ENCODE measurements at places on chromosomes 2 and 18.

DNA sequence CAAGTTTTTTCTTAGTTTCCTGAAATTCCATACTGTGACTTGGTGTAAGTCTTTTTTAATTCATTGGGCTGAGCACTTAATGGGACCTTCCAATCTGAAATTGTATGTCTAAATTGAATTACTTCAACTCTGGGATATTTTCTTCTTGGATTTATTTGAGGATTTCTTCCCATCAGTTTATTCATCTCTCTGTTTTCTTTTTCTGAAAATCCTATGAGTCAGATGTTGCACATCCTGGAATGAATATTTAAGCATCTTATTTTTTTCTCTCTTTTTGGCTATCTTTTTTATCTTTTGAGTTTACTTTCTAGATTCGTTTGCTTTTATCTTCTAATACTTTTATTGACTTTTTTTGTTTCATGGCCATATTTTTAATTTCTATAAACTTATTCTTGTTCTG is 55.4 kb upstream of the ACYP2 start:
- no peak for DNase-seq

GRCh38 chr2:102806250-102806837 is 44.5 kb downstream of the TMEM182 start:
- no peak for DNase-seq

- no peak for DNase-seq
Observed at GRCh38 chr18:39913672-39914366, 2041.2 kb upstream of the PIK3C3 start.

DNA sequence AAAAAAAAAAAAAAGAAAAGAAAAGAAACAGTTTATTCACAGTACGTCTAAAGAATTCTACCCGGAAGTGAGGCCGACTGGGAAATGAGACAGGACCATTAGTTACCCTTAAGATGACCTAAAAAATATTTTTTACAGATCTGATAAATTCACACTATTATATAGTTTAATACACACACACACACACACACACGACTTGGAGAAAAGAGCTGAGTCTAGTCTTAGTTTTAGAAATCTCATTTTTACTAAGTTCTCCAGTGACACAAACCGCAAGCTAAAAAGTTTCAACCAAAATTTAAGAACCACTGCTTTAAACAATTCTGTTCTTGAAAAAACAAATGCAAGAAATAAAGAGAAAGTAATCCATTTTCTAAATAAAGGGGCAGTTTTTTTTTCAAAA is 27.1 kb downstream of the ST3GAL5 start:
- no peak for DNase-seq

GRCh38 chr18:29147944-29148343 is 971.0 kb upstream of the CDH2 start:
- DNase-seq: no peak

GRCh38 chr18:40531051-40531450 is 1424.0 kb upstream of the PIK3C3 start:
- DNase-seq: no peak

- DNase-seq: no peak
Observed at GRCh38 chr2:7841751-7842150, 840.1 kb upstream of the ID2 start.

DNA sequence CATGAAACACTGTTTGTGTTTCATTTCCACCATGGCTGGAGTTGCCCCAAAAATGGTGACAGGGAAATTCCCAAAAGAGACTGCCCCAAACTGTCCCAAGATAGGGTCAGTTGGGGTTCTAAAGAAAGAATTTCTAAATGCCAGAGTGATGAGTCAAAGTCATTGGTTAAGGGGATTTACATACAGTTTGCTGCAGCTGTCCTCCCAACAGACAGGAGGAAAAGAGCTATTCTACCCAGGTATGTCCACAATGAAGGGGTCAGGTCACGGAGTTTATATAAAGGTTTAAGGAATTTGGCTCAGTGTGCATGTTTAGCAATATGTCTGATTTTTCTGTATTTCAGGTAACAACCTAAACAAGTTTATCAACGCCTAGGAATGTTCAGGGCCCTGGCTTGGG is 344.1 kb downstream of the TDRD15 start:
- DNase-seq: no peak

DNA sequence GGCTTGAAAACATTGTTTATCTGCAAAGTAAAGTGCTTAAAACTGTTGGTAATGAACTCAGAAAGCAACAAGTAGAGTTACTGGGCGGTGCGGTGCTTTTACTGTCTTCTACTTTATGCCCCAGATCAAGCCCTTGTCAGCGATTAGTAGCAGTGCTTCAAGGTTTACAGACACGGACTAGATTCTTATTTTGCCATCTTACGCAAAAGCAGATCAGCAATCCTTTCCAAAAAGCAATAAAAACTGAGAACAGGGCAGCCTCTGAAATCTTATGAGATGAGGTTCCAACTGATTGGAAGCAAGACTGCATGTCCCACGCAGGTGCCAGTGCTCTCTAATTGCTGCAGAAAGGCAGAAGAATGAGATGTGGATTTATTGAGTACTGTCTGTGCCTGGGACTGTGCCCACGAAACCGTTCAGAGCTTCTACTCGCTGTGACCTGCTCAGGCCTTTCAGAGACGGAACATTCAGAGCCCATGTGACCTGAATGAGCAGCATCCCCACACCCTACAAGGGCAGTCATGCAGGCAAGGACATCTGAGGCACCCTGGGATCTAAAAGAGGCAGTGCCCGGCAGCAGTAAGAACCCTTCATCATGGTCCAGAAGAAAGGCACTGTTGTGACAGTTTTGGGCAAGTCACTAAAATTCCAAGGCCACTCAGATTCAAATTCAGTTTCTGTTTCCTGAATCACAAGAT is 15.7 kb downstream of the COL4A3 start:
- DNase-seq: no peak

DNA sequence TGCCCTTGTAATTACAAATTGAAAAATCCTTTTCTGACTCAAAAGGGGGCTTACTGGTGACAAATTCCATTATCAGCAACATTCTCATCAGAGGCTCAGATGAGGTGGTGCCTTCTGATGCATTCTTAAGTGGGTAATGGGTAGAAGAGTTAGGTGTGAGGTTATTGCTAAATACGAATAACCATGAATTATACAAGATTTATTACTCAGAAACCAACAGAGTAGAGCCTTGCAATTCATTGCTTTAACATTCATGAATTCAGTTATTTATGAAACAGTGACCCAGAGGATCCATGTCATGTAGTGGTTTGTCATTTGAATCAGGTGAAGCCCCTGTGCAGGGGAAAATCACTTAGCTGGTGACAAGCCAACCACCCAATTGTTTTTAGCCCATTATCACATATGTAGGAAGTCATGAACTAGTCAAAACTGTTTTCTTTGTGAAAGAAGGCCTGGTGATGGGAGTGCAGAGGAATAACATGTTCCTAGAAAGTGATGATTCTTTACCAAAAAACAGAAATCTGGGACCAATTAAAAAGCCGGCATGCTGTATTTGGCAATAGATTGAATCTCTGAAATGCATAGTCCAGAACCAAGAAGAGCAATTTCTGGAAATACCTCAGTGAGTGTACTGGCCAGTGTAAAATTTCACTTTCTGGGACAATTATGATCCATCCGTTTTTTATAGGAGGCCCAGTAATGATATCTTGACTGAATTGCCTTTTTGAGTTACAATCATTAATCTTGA is 70.2 kb downstream of the CRIM1 start:
- DNase-seq: no peak

- no peak for DNase-seq
Observed at GRCh38 chr2:25411281-25411680, 69.6 kb upstream of the DNMT3A start.

GRCh38 chr18:69944436-69944835 is 3.2 kb downstream of the CD226 start:
- DNase-seq: no peak

GRCh38 chr2:54681416-54681815 is 42.0 kb upstream of the EML6 start:
- no peak for DNase-seq

DNA sequence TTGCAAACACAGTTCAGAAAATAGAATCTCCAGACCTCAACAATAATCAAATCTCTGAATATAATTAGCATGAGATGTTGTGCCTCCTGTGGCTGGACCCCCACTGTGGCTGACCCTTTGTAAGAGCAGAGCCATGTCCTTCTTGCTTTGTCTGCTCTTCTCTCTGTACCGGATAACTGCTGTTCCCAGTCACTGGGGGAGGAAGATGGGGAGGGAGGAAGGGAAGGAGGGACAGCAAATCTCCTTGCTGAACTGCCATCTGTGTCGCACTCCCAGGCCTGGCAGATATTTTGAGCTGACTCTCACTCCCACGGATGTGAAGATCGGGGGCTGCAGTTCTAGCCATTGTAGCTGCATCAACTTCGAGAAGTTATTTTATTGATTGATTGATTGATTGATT is 319.0 kb upstream of the CXCR4 start:
- no peak for DNase-seq

DNA sequence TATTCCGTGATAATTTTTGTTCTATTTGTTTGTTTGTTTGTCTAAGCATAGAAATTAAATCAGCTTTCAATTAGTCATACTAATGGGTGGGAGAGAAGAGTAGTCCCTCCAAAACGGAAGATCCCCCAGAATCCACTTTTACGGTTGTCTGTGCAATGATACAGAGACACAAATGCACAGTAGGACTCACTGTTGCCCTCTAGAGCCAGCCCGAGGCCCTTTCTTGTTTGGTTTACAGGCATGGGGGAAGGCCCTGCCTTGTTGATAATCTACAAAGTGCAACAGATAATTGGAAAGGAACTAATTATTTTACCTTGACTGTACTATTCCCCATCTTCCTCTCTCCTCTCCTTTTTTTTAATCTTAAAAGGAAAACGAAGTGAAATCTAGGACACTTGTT is 121.1 kb downstream of the ACOXL start:
- no peak for DNase-seq

DNA sequence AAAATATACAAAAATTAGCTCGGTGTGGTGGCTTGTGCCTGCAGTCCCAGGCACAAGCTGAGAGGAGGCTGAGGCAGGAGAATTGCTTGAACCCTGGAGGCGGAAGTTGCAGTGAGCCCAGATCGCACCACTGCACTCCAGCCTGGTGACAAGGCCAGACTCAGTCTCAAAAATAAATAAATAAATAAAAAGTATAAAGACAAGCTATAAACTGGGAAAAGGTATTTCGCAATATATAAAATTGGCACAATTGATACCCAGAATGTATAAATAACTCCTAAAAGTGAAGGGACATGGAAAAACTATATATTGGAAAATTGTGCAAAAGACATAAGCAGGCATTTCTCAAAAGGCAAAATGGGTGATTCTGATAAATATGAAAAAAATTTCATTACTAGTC is 657.9 kb upstream of the SLC8A1 start:
- no peak for DNase-seq

GRCh38 chr2:178796079-178796677 is 11.0 kb downstream of the TTN start:
- peak; percentile 20 for DNase-seq

- DNase-seq: peak; percentile 24
Observed at GRCh38 chr2:231557571-231558217, 27.4 kb upstream of the NMUR1 start.

GRCh38 chr2:46461011-46461674 is 18.2 kb upstream of the TMEM247 start:
- DNase-seq: no peak

- no peak for DNase-seq
Observed at GRCh38 chr18:48408111-48408726, 964 bp downstream of the ZBTB7C start.

DNA sequence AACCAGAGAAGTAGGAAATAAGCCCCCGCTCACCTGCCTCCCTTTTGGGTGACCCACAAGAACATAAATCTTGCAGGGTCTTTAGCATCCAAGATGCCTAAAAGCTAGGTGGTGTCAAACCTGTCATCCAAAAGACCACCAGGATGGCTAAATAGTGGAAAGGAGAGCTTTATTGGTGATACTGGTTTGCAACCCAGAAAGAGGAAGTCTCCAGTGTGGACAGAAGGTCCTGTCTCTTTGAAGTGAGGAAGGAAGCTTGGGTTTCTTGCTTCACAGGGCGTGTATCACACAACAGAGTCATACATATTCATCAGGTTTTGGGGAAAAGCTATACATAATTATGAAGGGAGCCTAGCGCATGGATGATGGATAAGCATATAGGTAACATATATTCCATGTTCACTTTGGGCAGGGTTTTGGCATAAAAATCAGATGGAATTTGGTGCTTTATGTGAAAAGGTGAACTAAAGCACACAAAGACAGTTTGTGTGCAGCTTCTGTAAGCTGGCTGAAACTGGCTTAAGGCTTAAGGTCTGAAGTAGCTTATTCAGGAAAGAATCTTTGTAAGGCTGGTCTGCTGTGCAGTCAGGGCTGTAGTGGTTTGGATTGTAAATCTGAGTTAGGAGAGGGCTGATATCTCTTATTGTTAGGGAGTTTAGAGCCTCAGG is 102.2 kb upstream of the MSH2 start:
- DNase-seq: no peak

- DNase-seq: no peak
Observed at GRCh38 chr18:58473071-58473470, 155.8 kb downstream of the ALPK2 start.

DNA sequence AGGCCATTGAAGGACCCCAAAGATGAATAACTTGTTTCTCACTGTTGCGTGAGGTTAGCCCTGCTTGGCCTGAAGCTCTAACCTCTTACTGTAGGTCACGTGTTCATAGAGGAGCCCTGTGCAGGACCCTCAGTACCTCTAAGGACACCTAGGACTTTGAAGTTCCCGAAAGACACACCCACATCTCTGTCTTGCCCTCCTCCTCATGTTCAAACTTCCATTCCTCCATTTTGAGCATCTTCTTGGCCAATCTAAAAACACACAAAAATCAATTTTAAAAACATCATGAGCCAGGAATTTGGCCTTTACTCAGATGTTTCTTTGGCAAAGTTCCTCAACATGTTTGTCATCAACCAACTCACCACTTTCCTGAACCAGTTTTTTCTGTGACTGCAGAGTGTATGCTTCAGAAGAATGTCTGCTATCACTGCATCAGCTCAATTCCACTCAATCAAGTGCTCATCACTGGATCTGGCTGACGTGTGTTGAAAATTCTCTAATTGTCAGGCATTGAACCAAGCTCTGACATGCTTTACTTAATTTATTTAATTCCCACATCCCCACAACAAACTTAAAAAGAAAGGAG is 101.6 kb downstream of the AP1S3 start:
- DNase-seq: no peak

DNA sequence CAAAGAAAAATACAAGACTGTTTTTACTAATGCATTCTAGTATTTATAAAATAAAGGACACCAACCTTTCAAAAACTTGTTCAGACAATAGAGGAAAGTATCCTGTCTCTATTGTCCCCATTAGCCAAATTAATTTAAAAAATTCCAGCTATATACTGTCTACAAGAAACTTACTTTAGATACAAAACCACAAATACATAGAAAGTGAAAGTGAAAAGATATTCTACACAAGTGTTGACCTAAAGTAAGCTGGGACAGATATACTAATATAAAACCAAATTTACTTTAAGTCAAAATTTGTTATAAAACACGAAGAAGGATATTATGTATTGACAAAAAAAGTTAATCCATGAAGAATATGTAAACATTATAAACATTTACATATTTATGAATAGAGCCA is 893.3 kb upstream of the TMEFF2 start:
- no peak for DNase-seq

- DNase-seq: no peak
Observed at GRCh38 chr2:223784221-223784772, 53.1 kb downstream of the AP1S3 start.
